ENCODE measurements at places on chromosomes 12 and 14. TPM values are rescaled to one million over a fixed set of nuclear protein-coding genes. Genes with fewer than 3 reads are reported as not detected.

- no peak for DNase-seq
These were observed 577.4 kb downstream of the MED13L start for GRCh38 chr12:115700081-115700480.

CDC42BPB gene
- total RNA-seq, result 85.3 TPM

DNA sequence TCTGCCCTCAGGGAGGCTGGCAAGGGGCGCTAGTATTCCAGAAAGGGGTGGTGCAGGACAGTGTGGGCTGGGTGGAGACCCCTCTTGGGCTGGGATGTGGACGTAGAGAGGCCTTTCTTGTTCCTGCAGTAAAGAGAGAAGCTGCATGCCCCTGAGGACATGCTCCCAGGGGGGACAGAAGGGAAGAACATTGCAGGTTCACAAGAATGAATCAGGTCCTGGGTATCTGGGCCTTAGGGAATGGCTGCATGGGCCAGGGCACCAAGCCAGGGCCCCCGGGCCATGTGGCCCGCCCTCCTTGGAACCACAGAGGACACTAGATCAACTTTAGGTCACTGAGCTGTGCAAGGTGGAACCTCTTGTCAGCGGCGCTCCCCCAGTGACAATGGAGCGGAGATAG lies 51.8 kb downstream of the ZNF664 start:
- no peak for DNase-seq

DNA sequence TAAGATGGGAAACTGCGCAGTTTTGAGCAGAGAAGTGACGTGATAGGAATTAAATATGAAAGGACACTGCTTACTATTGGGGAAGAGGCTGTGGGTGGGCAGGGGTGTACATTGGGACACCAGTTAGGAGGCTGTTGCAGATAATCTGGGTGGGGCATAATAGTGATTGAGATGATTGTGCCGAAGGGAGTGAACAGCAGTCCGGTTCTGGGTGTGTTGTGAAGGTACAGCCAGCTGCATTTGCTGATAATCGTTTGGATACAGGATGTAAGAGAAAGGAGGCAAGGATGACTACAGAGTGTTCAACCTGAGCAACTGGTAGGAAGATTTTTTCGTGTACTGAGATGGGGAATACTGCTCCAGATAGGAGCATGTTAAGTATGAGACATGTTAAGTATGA lies 205.2 kb upstream of the NEDD1 start:
- DNase-seq, result no peak

GRCh38 chr12:45912774-45913173 lies 77.6 kb downstream of the SCAF11 start:
- DNase-seq, result no peak

DNA sequence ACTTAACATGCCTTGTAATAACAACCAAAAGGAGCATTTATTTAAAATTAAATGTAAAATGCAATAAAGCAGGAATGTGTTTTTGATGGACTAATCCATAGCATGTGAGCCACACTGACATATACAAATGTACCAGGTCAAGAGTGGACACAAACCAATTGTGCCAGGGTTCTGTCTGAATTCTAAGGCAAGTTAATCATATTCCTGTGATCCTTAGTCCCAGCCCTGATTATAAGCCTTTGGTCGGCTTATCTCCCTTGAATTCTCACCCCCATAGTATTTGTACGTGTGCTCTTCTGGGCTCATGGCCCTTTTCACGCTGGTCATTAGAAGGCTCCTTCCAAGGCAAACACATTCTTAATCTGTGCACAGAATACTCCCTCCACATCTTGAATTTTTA lies 10.6 kb upstream of the SRSF5 start:
- DNase-seq, result no peak

DNA sequence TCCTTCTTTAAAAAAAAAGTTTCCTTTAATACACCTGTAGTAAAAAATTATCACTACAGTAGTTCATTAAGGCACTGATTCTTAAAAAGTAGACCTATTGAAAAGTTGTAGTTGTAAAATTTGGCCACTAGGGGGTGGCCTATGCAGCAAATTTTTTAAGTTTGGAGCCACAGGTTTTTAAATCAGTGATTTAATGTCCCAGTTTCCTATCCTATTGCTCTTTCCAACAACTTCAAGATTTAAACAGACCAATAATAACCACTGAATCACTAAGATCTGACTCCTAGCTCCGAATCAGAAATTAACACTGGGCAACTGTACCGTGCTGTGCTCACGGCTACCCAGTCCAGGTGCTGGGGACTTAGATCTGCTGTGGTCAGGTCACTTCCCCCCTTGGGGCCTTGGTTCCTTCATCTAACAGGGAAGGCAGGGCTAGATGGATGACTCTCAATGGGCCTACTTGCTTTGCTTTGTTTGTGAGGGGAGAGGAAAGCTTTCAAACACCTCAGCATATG lies 279.3 kb downstream of the MED13L start:
- no peak for DNase-seq

DPY19L2 gene
- total RNA-seq, result 2.6 TPM

DNA sequence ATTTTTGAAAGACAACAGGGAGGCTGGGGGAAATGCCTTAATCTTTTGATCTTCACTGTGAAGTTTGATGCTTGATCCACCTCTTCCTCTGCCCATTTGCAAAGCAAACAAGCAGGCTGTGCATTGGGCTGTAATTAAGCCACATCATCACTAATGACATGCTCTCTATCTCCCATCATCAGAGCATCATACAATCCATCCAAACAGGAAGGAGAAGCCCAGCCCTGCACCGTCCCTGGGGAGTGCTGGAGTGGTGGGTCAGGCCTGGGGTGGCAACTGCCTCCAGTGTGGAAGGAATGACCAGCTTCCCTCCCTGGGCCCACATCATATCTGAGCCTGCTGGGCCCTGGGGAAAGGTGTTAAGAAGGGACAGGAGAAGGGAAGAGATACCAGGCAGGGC lies 6.9 kb upstream of the KRT74 start:
- DNase-seq, result peak; percentile 84

DNA sequence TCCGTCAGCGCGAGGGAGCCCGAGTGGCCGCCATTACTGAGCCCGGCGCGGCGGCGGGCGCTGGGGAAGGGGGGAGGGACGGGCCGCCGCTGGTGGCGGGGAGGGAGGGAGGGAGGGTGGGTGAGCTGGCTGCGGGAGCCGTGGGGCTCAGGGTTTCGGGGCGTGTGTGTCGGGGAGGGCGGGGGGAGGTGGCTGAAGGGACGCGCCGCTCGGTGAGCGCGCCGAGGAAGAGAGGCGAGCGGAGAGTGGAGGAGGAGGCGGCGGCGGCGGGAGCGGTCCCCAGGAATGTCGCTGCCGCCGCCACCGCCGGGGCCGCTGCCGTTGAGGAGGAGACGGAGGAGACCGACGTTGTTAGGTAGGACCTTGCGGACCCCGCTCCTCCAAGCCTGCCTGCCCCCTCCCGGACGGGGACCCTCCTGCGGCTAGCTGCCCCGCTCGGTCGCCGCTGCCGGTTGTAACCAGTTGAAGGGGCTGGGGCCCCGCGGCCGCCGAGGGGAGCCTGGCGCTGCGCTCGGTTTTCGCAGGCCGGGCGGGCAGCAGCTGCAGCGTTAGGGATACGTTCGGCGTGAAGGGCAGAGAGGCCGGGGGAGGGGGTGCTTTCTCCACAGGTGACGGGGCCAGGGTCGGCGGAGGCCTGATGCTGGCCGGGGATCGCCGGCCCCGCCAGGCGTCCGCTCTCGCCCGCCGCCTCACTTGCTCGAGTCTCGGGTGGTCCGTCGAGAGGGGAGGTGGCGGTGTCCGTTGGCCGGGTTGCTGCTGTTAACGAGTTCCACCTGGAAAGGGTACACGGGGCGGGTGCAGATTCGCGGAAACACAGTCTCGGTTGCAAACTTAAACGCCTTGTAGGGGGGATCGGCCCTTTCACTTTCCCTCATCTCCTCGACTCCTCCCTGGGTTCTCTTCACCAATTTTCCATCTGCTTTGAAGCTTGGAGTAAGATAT lies at the start of gene ARHGAP5:
Gene ARHGAP5 (plus strand): TSS at position 224 of the 942 bp plus-strand sequence. CDS start 13,366 bp downstream, outside the sequence.
- no peak for DNase-seq

- DNase-seq, result no peak
These were observed 74.7 kb downstream of the FBXL14 start for GRCh38 chr12:1519642-1520041.

LRTM2 gene
- total RNA-seq, result not detected

- DNase-seq, result no peak
These were observed 23.2 kb downstream of the PRKCH start for GRCh38 chr14:61344437-61345150.

ASCL1 gene
- not detected for total RNA-seq

OTOGL gene
- total RNA-seq, result 0.15 TPM

GRCh38 chr14:21231020-21231652 lies 38.1 kb downstream of the HNRNPC start:
- DNase-seq, result no peak

CAPZA3 gene
- total RNA-seq, result not detected

- DNase-seq, result no peak
These were observed 504 bp downstream of the WNT5B start for GRCh38 chr12:1629338-1630132.

DNA sequence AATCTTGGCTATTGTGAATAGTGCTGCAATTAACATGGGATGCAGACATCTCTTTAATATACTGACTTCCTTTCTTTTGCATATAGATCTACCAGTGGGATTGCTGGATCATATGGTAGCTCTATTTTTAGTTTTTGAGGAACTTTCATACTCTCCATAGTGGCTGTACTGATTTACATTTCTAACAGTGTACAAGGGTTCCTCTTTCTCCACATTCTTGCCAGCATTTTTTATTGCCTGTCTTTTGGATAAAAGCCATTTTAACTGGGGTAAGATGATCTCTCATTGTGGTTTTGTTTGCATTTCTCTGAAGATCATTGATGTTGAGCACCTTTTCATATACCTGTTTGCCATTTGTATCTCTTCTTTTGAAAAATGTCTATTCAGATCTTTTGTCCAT lies 8.4 kb downstream of the AMDHD1 start:
- DNase-seq, result no peak

DNA sequence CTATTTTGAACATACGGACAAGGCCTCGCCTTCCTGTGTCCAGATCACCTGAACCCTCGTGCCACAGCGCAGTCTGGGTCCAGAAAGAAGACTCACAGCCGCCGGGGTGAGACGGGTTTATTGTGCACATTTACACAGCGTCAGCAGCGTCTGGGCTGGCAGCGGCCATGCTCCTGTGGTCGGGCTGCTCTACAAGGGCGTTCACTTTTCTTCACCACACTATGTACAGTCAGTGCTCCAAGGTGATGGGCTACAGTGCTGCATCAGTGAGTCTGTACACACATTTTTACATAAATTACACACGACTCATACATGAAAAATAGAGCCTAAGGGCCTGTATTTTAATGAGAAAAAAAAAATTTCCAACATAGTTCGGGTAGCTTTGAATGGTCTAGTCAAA lies 18.0 kb downstream of the ZFYVE21 start:
- DNase-seq, result no peak

GRCh38 chr12:123111498-123112165 lies 39.3 kb downstream of the PITPNM2 start:
- no peak for DNase-seq

- DNase-seq, result no peak
These were observed 113.2 kb downstream of the DPF3 start for GRCh38 chr14:72780751-72781150.

GRCh38 chr12:46944088-46944487 lies 118.3 kb upstream of the SLC38A4 start:
- DNase-seq, result no peak

TSHR gene
- total RNA-seq, result 1.1 TPM

DNA sequence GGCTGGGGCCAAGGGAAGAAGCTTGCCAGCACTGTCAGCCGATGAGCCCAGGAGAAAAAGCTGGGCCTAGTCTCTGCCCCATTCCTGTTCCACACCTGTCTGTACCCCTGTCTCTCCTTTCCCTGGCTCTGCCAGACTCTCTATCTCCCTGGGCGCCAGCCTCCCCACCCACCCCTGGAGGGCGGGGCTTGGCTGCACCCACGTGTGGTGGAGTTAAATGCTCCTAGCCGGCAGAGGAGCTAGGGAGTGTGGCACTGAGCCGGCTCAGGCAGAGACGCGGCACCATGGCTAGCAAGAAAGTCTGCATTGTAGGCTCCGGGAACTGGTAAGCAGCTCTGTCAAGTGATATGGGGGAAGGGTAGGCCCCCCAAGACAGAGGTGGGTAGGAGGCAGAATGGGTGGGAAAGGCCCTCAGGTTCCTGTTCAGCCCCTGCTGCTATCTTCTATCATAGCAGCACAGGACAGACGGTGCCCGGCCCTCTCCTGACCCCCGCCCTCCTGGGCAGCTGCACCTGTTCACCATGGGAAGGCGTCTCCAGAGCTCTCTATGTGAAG lies at the start of gene GPD1:
Gene GPD1 (plus strand): TSS at position 242 of the 555 bp plus-strand sequence. CDS start 43 bp downstream, at position 285.
- DNase-seq, result no peak

SERPINA1 gene
- total RNA-seq, result not detected

GRCh38 chr14:95195031-95195430 lies 37.7 kb upstream of the DICER1 start:
- no peak for DNase-seq

GRCh38 chr14:21095430-21096205 lies 2.8 kb downstream of the ZNF219 start:
- no peak for DNase-seq

GRCh38 chr14:54727929-54728328 lies 161.0 kb downstream of the SAMD4A start:
- DNase-seq, result peak; percentile 43

DNA sequence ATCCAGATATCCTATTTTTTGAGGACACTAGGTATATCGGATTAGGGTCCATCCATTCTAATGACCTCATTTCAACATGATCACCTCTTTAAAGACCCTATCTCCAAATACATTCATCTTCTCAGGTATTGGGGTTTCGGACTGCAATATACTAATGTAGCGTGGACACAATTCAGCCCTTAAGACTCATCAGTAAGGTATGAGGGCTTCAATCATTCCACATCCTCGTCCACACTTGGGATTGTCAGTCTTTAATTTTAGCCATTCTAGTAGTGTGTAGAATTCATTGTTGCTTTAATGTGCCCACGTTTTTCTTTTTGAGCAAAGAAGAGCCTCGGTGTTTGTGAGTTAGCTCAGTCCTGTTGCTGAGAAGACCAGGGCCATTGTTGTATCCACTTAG lies 177.0 kb upstream of the TBX3 start:
- DNase-seq, result no peak

TBX3 gene
- 15.2 TPM for total RNA-seq

FAIM2 gene
- 0.17 TPM for total RNA-seq

DNA sequence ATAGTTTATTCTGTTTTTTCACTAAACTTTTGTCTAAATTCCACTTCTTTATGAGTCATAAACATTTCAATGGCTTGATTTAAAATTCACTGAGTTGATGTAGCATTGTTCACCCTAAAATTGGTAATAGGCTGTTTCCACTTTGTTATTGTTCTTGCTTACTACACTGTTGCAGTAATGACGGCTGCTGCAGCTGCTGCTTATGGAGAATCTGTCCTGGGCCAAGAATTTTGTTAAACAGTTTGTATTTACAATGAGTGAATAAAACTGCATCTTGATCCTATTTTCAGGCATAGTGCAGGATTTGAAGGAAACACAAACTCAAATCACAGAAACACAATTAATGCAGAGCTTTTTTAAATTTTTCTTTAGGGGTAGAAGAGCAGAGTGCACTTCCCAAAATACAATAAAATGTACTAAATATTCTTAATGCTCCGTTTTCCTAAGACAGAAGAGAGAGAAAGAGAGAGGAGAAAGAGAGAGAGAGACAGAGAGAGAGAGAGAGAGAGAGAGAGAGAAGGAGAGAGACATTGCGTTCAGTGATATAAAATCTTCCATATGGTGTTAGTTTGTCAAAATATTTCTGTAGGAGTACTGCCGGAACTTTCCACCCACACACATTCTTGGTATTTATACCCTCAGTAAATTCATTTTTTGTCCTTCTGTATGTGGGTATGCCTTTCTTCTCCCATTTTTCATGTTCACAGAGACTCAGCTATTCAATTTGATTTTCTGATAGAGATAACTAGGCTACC lies 266.4 kb downstream of the LRFN5 start:
- DNase-seq, result no peak

CLEC4C gene
- not detected for total RNA-seq

GRCh38 chr14:64444140-64444539 lies 21.2 kb upstream of the AKAP5 start:
- DNase-seq, result no peak
